NCI-H526 (cell line): ENCODE measurements at places on chromosomes 6 and 20.

GRCh38 chr6:129523816-129524215 is 186.2 kb downstream of the ARHGAP18 start:
- no peak for DNase-seq

DNA sequence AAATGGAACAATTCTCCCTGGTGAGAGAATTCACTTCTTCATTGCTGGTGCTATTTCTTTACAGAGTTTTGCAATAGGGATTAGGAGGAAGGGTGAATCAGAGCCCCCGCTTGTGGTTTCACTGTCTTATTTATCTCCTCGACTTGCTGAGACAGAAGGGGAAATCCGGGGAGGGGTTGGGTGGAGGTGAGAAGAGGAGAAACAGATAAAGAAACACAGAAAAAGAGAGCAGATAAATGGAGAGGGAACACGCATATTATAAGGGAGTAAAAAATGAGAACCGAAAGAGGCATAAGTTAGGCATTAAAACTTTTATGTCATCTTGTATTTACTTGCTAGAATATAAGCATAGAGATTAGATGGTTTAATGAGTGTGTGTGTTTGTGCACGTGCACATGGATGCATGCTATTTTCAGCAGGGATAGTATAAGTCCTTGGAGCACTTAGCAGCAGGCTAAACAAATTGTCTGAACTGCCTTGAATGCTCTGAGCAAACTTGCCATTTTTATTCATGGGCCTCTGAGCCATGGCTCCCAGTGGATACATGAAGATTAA is 105.0 kb downstream of the OLIG3 start:
- no peak for DNase-seq

- DNase-seq: no peak
Measured at GRCh38 chr6:92147246-92147645, 1272.1 kb downstream of the EPHA7 start.

- DNase-seq: no peak
Measured at GRCh38 chr20:9632265-9632664, 117.9 kb downstream of the LAMP5 start.

DNA sequence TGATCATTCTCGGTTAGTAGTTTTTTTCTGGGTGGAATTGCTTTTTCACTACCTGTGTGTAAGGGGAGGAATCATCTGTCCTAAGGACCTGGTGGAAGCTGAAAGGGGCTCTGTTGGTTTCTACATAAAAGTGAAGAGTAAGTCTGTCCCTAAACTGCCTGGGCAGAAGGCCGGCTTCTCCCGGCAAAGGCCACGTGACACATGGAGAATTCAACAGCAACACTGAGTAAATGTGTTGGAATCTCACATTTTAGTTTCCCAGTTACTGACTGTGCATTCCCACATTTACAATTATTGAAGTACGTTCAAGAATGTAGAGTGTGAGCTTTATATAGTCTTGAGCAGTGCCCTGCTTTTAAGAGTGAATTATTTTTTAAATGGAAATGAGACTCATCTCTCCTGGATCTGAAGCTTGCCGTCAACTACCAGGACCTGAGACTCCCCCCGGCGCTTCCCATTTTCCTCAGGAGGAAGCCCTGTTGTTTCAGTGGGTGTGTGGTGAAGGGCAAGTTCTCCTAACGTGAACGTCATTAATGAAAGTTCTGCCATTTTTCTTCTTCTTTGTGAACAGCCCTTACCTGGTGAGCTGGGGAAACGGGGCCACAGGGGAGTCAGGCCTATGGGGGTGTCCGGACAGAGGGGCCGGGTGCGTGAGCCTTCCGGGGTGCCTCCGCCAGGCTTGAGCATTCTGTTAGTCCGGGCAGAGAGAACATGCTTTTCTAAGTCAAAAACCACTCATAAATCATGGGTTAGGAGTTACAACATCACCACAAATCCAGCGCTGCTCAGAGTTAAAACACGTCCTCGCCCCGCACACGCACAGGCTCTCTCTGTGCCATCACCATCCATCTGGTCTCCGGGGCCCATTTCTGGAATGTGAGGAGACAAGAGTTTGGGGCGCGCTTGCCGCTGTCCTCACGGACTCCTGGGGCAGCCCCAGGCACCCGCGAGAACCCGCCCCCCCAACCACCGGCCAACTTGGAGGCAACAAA is 56.6 kb upstream of the SMOC2 start:
- DNase-seq: no peak
